ENCODE measurements at places on chromosomes 5 and 9.

DNA sequence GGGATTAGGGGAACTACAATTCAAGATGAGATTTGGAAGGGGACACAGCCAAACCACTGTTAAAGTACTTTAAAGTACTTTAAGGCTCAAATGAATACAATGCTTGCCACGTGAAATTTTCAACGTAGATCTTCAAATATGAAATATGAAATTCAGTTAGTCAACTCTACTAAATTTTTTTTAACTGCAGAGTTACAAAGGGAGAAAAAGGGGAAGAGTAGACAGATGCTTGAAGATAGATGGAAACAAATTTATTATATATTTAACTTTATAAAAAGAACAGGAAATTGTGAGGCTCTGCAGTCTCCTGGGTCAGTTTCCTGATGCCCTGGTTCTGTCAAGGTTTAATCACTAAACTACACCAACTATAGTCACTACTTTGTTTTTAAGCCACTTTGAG is 785.5 kb upstream of the DMAC1 start:
- DNase-seq: no peak

- no peak for DNase-seq
Measured at GRCh38 chr9:81598811-81599210, 90.5 kb downstream of the TLE1 start.

GRCh38 chr5:73625944-73626811 is at the start of gene ARHGEF28:
Gene ARHGEF28 (plus strand): TSS chr5:73626196. CDS start chr5:73684852, 58,656 bp downstream.
- DNase-seq: no peak

GRCh38 chr5:98424681-98425450 is 348.6 kb upstream of the RGMB start:
- peak; percentile 51 for DNase-seq
